Tibial nerve (tissue), 4 donors: ENCODE measurements at places on chromosomes 1 and 21.

GRCh38 chr1:27650539-27651175 lies 15.7 kb upstream of the FGR start:
- no peak overlapping the region for H3K4me3 ChIP-seq
- H3K4me1 ChIP-seq, result no peaks in the 10 kb centered on the region
- DNase-seq, result no peak
- no peaks in the 10 kb centered on the region for H3K36me3 ChIP-seq
- H3K27me3 ChIP-seq, result no peaks in the 10 kb centered on the region

GRCh38 chr1:57422271-57423134 lies 1.4 kb downstream of the DAB1 start:
- DNase-seq, result no peak
- no peaks in the 10 kb centered on the region for H3K36me3 ChIP-seq
- H3K27me3 ChIP-seq, result no peaks in the 10 kb centered on the region
- peak overlapping the region; percentile 45 for H3K4me3 ChIP-seq
- H3K4me1 ChIP-seq, result peaks cover 5% of the 10 kb centered on the region
- H3K27ac ChIP-seq, result no peak overlapping the region

DNA sequence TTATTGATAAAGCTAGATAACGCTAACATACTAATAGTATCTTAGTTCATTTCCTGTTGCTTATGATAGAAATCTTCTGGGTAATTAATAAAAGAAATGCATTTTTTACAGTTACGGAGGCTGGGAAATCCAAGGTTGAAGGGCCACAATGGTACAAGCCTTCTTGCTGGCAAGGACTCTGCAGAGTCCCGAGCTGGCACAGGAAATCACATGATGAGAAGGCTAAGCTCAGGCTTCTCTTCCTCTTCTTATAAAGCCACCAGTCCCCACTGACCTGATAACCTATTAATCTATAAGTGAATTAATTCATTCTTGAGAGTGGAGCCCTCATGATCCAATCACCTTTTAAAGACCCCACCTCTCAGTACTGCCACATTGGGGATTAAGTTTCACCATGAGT lies 82.6 kb downstream of the GPR161 start:
- no peaks in the 10 kb centered on the region for H3K4me1 ChIP-seq
- no peaks in the 10 kb centered on the region for H3K27me3 ChIP-seq
- no peak overlapping the region for H3K4me3 ChIP-seq
- no peak overlapping the region for H3K27ac ChIP-seq
- peak; percentile 12 for DNase-seq
- no peaks in the 10 kb centered on the region for H3K36me3 ChIP-seq

DNA sequence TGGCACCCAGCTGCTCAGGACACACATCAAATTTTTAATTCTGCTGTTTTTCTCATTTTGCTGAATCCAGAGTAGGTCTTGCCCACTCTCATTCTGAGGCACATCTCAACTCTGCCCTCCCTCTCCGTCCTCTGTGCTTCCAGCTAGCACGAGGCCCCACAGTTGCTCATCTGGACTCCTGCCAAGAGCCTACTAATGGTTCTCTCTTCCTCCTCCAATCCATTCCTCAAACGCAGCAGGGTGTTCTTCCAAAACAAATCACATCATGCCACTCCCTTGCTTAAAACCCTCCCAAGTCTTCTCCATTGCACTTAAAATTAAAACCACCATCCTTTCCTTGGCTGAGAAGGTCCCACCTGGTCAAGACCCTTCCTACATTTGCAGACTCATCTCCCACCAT lies 49.8 kb upstream of the SCAF4 start:
- no peak overlapping the region for H3K27ac ChIP-seq
- H3K36me3 ChIP-seq, result no peaks in the 10 kb centered on the region
- peak; percentile 85 for DNase-seq
- peaks cover 6% of the 10 kb centered on the region for H3K4me1 ChIP-seq
- H3K27me3 ChIP-seq, result no peaks in the 10 kb centered on the region
- H3K4me3 ChIP-seq, result no peak overlapping the region

DNA sequence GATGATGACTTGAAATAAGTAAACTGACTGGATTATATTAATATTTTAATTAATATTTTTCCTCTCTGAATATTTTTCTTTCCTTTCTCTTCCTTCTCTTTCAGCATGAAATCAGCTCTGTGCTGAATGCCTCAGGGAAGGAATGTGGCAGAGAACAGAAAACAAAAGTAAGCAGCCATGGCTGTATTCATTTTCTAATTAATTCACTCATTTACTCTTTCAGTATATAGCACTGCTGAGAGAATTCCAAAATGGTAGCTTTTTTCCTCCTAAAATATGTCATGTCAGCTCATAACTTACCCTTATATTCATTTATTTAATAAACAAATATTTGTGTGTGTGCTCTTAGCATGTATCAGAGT lies 522.5 kb downstream of the PTPRC start:
- H3K4me1 ChIP-seq, result no peaks in the 10 kb centered on the region
- no peaks in the 10 kb centered on the region for H3K36me3 ChIP-seq
- H3K4me3 ChIP-seq, result no peak overlapping the region
- no peak for DNase-seq
- H3K27ac ChIP-seq, result no peak overlapping the region
- H3K27me3 ChIP-seq, result no peaks in the 10 kb centered on the region
